ENCODE measurements at places on chromosomes 5 and 9. TPM values are rescaled to one million over a fixed set of nuclear protein-coding genes. Genes with fewer than 3 reads are reported as not detected.
A peak's percentile ranks its signal among the peaks of the same experiment; 100 is the strongest.

Gene ARID3C
- total RNA-seq: not detected

DNA sequence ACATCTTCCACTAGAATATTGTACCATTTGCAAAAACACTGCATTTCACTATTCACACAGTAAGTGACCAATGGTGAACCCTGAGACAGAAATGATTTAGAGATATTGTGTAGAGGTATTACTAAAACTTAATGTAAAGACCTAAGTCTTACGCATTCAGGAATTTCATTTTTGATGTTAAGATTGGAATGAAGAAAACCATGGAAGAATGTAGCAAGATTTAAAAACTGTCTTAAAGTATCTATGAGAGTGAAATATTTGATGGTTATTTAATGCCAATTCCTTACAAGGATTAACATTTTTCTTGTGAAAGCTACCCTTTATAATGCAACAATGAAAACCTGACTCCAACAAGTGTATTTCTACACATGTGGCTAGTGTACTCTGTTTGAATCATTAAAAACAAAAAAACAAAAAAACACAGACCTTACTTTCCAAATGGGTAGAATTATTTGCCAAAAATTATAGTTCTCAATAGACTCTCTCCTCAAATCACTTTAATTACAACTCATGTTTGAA, 172.0 kb downstream of the NNT start:
- no peak for DNase-seq

- DNase-seq: no peak
These were observed 30.1 kb downstream of the ISOC1 start for GRCh38 chr5:129124608-129125007.

- peak; percentile 60 for DNase-seq
These were observed 665 bp downstream of the RASA1 start for GRCh38 chr5:87268126-87268969.

DNA sequence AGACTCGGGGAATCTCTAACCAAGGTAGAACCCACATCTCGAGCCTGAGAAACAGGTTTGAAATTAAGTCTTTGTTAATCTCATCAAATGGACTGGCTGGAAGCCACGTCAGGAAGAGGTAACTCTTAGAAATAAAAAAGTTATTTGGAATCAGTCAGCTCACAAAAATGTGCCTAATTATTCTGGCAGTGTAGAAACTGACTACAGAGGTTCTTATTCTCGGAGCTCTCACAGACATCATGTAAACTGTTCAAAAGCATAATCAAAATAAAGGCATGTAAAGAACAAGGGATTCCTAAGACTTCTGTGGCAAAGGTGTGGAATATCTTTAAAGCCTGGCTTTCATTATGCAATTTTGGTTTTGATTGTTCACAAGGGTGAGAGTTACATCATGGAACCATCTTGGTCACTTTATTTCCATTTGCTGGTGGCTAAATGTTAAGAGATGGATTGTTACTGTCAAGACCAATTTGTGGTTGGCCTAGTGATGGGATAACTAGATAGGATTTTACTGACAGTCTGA, 85.1 kb downstream of the OTULIN start:
- DNase-seq: peak; percentile 8

- DNase-seq: no peak
These were observed 144.6 kb downstream of the DOCK2 start for GRCh38 chr5:169781420-169782345.

DNA sequence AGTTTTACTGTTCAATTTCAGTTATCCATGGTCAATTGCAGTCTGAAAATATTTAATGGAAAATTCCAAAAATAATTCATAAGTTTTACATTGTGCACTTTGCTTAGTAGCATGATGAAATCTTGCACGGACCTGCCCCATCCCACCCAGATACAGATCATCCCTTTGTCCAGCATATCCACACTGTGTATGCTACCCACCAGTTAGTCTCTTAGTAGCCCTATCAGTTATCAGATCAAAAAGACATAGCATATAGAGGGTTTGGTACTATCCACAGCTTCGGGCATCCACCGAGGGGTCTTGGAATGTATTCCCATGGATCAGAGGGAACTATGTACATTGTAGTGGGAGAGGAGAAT, 97.7 kb downstream of the SLC44A1 start:
- DNase-seq: no peak

Gene FGFR4
- 0.90 TPM for total RNA-seq

Gene SYK
- total RNA-seq: not detected

Gene NMUR2
- total RNA-seq: not detected

GRCh38 chr5:38795986-38796741, 49.6 kb upstream of the OSMR start:
- peak; percentile 69 for DNase-seq

- no peak for DNase-seq
These were observed 63.0 kb downstream of the LPAR1 start for GRCh38 chr9:110975278-110975677.

GRCh38 chr5:58675341-58675740, 92.5 kb downstream of the RAB3C start:
- DNase-seq: no peak

DNA sequence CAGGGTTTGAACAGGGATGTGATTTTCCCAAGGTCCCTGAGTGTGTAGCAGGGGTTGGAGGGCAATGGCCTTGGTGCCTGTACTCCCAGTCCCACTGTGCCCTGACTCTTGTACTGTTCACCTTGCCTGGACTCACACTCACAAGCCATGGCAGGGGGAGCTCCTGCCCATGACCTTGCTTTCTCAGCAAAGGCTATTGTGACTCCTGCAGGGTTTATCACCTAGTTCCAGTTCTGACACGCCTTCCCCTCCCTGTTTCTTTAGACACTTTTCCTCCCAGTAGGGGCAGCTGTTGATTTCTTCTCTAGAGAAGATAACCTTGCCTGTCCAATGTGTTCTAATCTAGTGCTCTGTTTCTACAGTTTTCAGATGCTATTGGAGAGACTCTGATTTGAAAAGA, 139.5 kb downstream of the FSTL4 start:
- DNase-seq: no peak

- DNase-seq: peak; percentile 85
These were observed 57.6 kb downstream of the MAMDC2 start for GRCh38 chr9:70101265-70101664.

DNA sequence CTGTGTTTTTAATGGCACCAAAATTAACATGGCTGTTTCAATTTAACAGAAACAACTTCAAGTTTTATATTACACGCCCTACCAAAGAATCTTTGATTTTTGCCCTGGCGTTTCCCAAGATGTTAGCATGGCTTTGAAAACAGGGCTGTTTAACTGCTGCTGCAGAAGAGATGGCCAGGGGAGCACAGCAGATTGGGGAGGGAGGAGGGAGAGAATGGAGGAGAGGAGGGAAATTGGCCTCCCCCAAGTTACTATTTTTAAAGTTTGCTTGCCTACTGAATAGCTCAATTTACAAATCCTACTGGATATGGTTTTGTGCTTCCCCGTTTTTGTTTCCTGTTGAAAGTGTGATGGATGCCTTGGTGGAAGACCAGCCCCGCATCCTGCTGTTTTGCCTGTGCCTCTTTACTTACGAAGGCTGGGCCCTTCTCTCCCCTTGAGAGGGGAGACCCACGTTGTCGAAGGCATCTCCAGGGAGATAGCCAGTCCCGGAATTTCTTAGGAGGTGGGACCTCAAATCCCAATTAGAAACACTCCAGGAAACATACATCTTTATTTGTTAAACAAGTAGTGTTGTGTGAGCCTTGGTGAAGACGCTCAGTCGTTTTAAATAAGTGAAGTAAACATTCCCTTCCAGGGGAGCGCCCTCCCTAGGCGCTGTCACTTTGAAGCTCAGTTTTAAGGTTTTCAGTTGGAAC, 98.6 kb downstream of the AOPEP start:
- DNase-seq: no peak

GRCh38 chr5:155050384-155051019, 36.9 kb downstream of the KIF4B start:
- no peak for DNase-seq

Gene BTNL8
- total RNA-seq: not detected

- no peak for DNase-seq
These were observed 15.5 kb upstream of the MGAT1 start for GRCh38 chr5:180817893-180818674.

Gene MAPK9
- 22.9 TPM for total RNA-seq

Gene MPDZ
- total RNA-seq: 39.3 TPM

DNA sequence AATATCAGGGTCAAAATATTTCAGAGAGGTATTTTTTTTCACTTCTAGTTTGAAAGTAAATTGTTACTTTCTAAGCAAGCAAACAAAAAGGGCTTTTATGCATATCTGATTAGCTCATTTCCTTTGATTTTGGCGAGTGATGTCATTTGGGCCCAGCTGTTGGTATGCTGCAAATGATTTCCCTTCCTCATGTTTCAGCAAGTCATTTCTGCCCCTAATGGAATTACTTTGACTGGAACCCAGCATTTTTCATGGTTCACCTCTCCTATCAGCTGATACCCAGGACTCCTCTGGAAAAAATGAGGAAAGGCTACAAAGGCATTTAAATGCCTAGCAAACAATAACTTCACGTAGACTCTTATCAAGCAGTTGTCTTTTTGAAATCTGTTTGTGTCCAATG, 500.6 kb downstream of the EBF1 start:
- DNase-seq: peak; percentile 15

Gene KCNMB1
- total RNA-seq: not detected

Gene CCL28
- under 0.01 TPM for total RNA-seq

DNA sequence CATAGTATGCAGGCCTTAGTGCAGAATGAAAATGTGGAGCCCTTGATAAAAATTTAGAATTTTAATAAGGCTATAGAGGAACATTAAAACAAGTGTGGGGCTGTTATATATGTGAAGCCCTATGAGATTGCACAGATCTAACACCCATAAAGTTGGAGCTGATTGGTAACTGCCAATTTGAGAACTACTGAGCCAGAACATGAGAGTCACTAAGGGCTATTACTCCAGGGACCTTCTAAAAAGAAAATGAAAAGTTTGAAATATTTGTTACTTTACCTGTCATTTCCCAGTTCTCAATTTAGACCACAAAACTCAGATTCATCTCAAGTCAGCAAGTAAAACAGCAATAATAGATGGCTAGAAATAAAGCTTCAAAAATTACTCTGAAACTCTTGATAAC, 898.6 kb downstream of the TLE1 start:
- DNase-seq: no peak

Gene NFX1
- total RNA-seq: 36.9 TPM

Gene WWC1
- 10.3 TPM for total RNA-seq

- DNase-seq: no peak
These were observed 132.7 kb upstream of the APC start for GRCh38 chr5:112604732-112605630.

DNA sequence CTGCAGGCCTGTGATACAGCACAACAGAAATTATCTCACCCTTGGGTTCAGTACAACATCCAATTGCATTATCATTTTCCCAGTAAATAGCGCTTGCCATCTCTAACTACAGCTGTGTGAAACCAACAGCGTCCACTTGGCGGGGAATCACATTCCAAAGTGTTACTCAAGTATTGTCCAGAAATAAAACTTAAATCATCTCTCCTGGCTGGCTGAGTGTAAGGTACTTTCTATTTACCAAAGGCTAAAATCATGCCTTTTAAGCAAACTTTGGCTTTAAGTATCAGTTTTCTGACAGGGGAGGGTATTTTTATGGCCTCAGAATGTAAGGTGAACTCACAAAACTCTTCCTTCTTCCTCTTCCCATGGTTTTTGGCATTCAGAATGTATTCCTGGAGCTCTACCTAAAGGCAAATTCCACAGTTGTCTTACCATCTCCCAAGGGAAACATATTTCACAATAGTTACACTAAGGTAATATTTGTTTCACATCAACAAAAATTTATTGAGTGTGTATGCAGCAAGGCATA, 205.6 kb upstream of the MPDZ start:
- peak; percentile 31 for DNase-seq

Gene PCDHB14
- 0.28 TPM for total RNA-seq

GRCh38 chr9:108864446-108864845, 2.4 kb downstream of the ACTL7A start:
- no peak for DNase-seq

Gene PCDHGC3
- 21.9 TPM for total RNA-seq

GRCh38 chr9:708182-708550, 133.3 kb upstream of the DMRT1 start:
- DNase-seq: no peak

Gene DRD1
- 0.18 TPM for total RNA-seq

DNA sequence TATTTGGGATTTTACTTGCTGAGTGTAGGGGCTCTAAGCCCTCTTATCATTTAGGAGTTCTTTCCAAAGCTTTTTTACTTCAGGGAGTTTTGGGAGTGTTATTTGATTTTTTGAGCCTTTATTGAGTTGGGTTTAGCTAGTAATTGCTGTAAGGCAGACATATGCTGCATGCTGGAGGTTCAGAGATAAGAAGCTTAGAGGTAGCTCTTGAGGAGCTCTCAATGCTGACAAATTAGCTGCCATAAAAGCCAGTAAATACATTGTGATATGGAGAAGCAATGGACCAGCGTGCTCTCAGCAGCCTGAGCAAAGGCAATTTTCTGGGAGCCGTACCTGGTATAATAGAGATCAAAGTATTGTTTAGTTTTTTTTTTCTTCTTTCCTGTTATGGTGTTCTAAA, 11.6 kb downstream of the ARHGEF28 start:
- DNase-seq: no peak

Gene MARCOL
- total RNA-seq: not detected

DNA sequence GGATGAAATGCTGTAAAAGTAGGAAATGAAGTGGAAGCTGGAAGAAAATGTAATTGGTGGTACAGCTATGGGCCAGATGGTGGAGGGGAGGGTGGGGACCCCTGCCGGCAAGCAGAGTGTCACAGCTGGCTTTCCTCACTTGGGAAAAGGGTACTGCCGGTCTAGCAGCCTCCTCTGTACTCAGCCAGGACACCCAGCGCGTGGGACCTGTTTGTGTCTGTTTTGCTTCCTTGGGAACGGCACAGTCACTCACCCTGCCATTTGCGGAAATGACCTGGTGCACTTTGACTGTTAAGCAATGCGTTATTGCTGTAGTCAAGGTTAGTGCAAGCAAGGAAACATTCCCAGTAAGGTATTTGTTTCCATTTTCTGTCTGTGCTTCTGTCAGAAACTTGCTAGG, 10.1 kb downstream of the TMEM252 start:
- peak; percentile 19 for DNase-seq

DNA sequence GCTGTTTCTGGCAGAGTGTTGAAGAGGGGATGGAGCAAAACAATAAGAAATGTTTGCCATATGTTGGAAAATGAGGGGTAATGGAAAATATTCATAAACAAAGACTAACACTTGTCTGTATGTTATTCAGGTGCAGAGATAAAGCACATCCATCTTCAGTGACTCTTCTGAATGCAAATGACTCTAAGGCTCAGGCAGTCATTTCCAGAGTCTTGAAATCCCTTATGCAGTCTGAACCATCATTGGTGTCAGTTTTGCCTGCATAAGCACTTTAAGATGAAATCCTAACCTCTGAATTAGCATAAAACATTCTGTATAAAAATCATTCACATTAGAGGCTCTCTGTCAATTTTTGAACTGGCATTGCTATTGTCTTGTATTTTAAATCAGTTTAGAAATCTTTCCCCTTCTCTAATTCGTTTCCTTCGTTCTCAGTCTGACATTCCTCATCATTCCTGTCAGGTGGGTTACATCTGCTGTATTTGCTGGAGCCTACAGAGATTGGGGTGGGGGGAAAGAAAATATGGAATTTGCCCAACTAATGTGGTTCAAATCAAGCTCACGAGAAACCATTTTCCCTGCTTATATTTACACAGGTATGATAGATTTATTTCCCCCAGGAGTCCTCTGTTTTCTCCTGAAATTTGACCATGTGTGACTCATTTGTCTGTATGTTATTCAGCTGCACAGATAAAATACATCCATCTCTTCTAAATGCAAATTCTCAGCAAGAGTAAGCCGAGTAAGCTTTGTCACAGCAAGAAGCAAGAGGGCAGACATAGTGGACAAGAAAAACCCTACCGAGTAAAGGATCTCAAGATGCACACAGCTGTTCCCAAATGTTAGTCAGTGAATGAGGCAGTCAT, 31.6 kb downstream of the ENC1 start:
- DNase-seq: peak; percentile 16

GRCh38 chr9:75914883-75915452, 24.5 kb downstream of the PCSK5 start:
- DNase-seq: no peak

Gene KIF2A
- 80.8 TPM for total RNA-seq

Data from IMR-90 (cell line).